Panc1 (cell line): ENCODE measurements at places on chromosomes 4 and X. TPM values are rescaled to one million over a fixed set of nuclear protein-coding genes. Genes with fewer than 3 reads are reported as not detected.

UGT2B10 gene
- not detected for total RNA-seq

PAK3 gene
- total RNA-seq, result 0.15 TPM

- DNase-seq, result no peak
Measured at GRCh38 chrX:103367502-103367901, 8.8 kb upstream of the BEX3 start.

- no peak for DNase-seq
Measured at GRCh38 chrX:126141014-126141413, 25.1 kb downstream of the DCAF12L2 start.

EGFL6 gene
- total RNA-seq, result not detected

- no peak for DNase-seq
Measured at GRCh38 chr4:42596918-42597317, 60.0 kb downstream of the ATP8A1 start.

COX7B2 gene
- total RNA-seq, result not detected

- DNase-seq, result no peak
Measured at GRCh38 chrX:146055733-146056132, 238.1 kb downstream of the SLITRK2 start.

DNA sequence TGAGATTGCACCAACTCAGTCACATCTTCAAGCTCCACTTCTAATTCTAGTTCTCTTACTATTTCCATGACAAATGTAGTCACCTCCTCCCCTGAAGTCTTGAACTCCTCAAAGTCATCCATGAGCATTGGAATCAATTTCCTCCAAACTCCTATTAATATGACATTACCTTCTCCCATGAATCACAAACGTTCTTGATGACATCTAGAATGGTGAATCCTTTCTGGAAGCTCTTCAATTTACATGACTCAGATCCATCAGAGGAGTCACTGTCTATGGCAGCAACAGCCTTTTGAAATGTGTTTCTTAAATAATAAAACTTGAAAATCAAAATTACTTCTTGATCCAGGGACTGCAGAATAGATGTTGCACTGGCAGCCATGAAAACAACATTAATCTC lies 34.5 kb downstream of the GALNTL6 start:
- DNase-seq, result no peak
